NK-92 treated with Interleukin-12 subunit alpha and Interleukin-12 subunit beta, amount 100 ng/mL, for 24 hours (cell line): ENCODE measurements at places on chromosomes 12 and 14.

- no peak for DNase-seq
Observed at GRCh38 chr14:101335061-101335661, 226.1 kb upstream of the DIO3 start.

DNA sequence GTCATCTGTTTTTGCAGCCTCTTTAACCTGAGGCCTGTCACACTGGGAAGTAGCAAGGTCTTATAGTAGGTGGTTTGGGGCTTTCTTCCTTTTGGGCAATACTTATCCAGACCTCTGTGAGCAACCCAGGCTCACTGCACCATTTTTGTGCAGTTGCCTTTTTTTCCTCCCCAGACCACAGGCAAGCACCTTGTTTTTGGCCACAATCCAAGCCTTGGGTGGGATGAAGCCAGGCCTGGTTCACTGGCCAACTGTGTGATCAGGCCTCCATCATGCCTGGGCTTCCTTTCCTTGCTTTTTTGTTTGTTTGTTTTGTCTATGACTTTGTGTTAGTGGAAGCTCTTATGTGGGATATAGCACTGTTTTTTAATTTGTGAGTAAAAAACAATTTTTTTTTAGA, 71.7 kb downstream of the DNAH10 start:
- no peak for DNase-seq

GRCh38 chr14:99681832-99682148, 2.3 kb upstream of the CYP46A1 start:
- no peak for DNase-seq

DNA sequence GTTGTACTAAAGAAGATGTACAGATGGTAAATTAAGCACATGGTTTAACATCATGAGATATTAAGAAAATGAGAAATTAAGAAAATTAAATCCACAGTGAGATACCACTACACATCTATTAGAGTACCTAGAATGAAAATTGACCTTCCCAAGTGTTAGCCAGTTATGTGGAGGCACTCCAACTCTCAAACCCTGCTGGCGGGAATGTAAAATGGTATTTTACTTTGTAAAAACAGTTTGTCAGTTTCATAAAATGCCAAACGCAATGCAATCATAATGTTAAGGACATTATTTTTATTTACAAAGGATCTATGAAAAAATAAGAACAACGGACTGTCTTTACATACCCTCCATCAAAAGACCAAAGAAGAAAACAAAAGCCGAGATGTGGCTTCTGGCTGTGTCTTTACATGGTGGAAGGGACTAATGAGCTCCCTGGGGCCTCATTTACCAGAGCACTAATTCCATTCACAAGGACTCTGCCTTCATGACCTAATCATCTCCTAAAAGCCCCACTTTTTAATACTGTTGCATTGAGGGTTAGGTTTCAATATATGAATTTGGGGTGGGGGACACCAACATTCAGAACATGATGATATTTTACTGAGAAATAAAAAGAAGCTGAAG, 1178.7 kb downstream of the AACS start:
- no peak for DNase-seq

GRCh38 chr14:105021656-105022275, 883 bp upstream of the CDCA4 start:
- DNase-seq, result no peak

DNA sequence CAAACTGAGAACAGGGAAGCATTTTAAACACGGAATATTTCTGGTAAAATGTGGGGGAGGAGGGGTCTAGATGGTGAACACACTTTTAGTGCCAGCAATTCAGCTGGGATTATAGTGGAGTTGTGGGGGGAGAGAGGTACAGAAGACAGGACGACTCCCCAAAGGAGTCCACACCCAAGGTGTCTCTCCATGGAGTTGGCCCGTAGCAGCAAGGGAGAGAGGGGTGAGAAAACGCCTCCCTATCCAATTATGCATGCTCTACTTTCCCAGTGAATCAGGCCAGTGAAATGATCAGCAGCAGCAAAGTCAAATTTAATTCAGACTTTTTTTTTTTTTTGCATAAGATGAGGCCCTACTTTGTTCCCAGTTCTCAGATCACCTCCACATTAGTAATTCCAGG, 38.6 kb downstream of the BTG1 start:
- DNase-seq, result no peak

DNA sequence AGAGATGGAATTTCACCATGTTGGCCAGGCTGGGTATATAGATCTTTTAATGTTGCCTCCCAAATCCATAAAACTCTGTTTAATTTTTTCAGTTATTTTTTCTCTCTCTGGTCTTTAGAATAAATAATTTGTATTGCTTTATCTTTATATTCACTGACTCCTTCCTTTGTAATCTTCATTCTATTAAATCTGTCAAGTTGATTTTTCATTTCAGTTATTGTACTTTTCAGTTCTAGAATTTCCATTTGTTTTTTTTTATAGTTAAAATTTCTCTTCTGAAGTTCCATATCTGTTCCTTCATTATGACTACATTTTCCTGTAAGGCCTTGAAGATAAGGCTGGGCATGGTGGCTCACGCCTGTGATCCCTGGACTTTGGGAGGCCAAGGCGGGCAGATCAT, 13.6 kb upstream of the SPPL3 start:
- no peak for DNase-seq

DNA sequence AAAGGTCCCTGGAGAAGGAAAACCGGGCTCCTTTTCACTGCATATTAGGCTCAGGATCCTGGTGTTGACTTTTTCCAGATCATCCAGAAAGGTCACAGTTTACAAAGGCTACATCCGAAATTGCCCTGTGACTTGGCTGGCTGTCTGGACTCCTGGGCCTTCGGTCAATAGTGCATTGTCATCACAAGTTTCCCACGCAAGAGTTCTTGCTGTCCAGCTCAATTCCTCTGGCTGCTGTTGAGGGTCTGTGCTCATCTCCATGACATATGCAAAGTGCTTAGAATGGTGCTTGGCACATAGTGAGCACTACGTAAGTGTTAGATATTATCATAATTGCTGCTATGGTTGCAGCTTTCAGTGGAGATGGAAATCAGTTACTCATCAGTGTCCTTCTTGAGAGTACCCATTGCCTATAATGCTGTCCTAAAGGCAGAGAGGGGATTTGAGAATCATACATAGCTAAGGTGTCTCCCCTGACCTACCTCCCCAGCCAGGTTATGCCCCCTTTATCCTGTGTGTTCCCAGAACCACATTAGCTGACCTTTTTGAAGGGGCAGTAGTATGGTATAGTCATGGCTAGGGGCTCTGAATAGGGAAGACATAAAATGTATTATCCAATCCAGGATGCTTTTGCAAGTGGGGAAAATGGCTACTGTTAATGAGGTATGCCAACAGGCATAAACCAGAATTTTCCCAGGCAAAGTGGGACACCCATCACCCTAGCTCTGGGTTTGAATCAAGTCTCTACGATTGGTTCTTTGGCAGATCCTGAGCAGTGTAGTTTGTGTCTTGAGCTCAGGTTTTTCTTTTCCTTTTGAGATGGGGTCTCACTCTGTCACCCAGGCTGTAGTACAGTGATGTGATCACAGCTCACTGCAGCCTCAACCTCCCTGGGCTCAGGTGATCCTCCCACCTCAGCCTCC, 132.0 kb upstream of the CCND2 start:
- no peak for DNase-seq

DNA sequence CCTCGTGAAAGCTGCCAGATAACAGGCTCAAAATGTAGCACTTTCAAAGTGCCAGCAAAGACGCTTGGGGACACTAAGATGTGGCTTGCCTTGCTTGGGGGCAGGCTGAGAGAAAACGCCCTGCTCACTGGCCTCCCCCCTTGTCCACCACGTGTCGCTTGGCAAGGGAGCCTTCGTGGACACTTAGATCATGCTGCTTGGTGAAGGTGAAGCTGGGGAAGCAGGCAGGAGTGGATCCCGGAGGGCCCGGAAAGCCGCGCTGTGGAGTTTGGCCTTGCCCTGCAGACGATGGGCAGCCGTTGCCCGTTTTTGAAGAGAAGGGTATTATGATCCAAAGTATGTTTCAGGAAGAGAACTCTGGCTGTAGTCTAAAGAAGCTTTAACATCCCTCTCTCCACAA, 53.4 kb upstream of the BDKRB2 start:
- no peak for DNase-seq

GRCh38 chr14:42545636-42546035, 939.0 kb downstream of the LRFN5 start:
- no peak for DNase-seq

GRCh38 chr12:88200029-88200428, 57.9 kb downstream of the TMTC3 start:
- no peak for DNase-seq

GRCh38 chr12:130506844-130507243, 169.2 kb downstream of the PIWIL1 start:
- DNase-seq, result no peak

- no peak for DNase-seq
Observed at GRCh38 chr14:97250931-97251330, 453.7 kb downstream of the VRK1 start.
